ENCODE measurements at places on chromosomes 13 and 19.

GRCh38 chr13:112725346-112726015 is 35.6 kb downstream of the ATP11A start:
- H3K4me3 ChIP-seq: no peak overlapping the region
- H3K27me3 ChIP-seq: no peaks in the 10 kb centered on the region
- H3K4me1 ChIP-seq: peaks cover 68% of the 10 kb centered on the region
- H3K27ac ChIP-seq: peak overlapping the region; percentile 54

DNA sequence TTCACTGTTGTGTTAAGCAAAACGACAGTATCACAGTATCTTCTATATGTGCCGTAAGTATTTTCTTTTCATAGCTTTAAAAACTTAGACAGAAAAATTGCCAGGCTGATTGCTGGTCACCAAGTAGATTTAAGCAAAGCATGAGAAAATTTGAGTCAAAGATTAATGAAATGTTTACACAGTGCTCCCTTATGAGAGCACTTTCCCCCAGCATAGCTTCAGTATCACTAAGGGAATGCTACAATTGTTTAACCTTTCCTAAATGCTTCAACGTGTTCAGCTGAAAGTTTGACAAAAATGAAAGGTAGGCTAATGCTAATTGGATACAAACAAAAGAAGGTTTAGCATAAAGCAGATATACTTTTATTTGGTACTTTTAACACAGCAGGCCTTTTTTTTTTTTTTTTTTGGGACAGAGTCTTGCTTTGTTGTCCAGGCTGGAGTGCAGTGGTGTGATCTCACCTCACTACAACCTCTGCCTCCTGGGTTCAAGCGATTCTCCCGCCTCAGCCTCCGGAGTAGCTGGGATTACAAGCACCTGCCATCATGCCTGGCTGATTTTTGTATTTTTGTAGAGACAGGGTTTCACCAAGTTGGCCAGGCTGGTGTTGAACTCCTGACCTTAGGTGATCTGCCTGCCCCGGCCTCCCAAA is 23.4 kb downstream of the PCCA start:
- H3K27me3 ChIP-seq: no peaks in the 10 kb centered on the region
- H3K4me1 ChIP-seq: peaks cover 38% of the 10 kb centered on the region
- no peaks in the 10 kb centered on the region for H3K36me3 ChIP-seq
- DNase-seq: no peak
- H3K27ac ChIP-seq: peak overlapping the region; percentile 54
- no peak overlapping the region for H3K4me3 ChIP-seq

DNA sequence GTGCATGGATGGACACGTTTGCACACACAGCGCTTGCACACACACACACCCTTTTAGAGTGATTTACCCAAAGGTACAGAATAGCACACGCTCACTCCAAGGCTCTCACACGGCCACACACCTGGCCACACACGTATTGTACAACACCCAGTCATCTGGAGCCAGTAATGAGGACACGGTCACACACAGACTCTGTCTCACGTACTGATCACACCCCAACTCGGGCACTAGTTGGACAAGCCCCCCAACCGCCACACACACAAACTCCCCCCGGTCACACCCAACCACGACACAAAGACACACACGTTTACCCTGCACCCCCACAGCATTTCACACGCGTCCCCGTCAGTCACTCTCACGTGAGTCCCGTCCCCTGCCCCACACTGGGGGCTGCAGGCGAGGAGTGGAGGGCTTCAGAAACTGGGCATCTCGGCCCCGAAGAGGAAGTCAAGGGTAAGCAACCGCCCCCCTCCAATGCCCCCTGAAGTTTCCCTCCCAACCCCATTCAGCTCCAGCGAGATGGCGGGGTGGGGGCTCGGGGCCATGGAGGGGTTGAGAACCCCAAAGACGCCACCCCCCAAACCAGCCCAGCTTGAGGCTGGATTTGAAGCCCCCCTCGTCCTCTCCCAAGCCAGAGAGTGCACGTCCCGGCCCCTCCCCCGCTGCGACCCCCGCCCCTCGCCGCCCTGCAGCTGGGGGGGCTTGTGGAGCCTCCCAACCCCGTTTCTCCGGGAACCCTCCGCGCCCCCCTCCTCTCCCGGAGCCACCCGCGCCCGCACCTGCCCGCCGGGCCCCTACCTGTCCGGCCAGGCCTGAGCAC is 599 bp downstream of the OLFM2 start:
- no peak overlapping the region for H3K4me3 ChIP-seq
- no peaks in the 10 kb centered on the region for H3K36me3 ChIP-seq
- H3K27me3 ChIP-seq: no peaks in the 10 kb centered on the region
- H3K27ac ChIP-seq: no peak overlapping the region

DNA sequence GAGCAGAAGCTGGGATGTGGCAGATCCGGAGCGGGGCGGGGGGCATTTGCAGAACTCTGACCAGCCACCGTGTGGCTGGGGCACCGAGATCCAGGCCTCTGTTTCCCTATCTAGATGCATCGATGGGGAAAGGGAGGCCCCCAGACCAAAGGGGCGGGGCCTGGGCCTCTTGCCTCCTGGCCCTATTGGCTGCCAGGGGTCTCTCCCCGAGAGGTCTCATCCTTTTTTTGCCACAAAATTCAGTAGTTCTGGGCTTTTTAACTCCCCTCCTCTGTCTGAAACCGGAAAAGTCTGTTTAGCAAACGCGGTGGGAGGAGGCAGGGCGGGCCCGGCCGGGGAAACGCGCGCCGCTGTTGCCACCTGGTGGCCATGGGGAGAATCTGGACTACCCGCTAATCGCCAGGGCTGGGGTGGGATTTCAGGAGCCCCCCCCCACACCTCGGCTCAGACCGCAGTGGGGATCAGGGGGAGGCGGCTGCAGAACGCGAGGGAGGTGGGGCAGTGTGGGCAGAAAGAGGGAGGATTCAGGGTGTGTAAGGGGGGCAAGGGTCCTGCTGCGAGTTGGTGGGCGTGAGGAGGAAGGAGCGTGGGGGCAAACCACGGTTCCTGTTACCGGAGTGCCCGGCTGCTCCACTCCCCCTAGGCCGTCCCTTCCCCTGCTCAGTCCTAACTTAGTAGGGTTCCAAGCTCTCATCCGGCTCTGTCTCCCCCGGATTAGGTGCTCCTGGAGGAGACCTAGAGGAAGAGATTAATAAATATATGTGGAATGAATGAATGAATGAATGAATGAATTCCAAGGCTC is 28.3 kb downstream of the IL12RB1 start:
- H3K27ac ChIP-seq: peak overlapping the region; percentile 42
- H3K36me3 ChIP-seq: no peaks in the 10 kb centered on the region
- H3K4me1 ChIP-seq: peaks cover 13% of the 10 kb centered on the region
- no peak overlapping the region for H3K4me3 ChIP-seq

DNA sequence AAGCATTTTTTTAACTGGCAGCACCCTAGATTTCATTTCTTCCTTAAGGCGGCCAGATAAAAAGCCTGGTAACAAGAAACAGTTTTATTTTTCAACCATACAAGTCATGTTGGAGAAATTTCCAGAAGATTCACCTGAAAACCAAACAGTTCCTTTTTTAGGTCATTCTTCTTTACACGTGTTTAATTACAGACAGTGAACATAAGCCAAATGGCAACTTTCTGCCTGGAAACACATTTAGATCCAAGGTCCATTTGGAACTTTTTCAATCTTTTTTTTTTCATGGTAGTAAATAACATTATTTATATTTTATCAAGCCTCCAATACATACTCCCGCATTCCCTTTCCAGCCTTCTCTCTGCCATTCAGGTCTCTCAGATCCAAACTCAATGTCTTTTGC is 886.1 kb upstream of the MIR17HG start:
- H3K27me3 ChIP-seq: no peaks in the 10 kb centered on the region
- no peaks in the 10 kb centered on the region for H3K4me1 ChIP-seq
- H3K36me3 ChIP-seq: no peaks in the 10 kb centered on the region
- H3K27ac ChIP-seq: no peak overlapping the region
- DNase-seq: no peak

DNA sequence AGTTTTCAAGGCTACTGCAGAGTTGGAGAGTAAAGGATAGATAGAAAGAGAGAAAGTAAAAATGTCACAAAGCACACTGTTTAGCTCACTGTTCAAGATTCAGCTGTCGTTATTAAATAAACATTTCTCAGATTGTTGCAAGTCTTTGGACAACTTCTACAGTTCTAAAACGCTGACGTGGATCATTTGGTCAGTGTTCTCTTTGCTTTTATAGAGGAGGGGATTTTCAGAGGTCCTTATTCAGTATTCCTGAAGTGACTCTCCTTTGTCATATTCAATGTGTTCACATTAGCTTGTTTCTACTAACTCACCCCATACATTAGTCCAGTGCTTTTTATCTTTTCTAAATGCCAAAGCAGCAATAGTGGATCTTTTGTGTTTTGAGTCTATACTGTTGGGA is 154.7 kb upstream of the ARGLU1 start:
- no peaks in the 10 kb centered on the region for H3K36me3 ChIP-seq
- DNase-seq: no peak
- no peak overlapping the region for H3K27ac ChIP-seq
- H3K27me3 ChIP-seq: no peaks in the 10 kb centered on the region
- no peak overlapping the region for H3K4me3 ChIP-seq
- no peaks in the 10 kb centered on the region for H3K4me1 ChIP-seq

GRCh38 chr19:56423985-56424353 is 19.8 kb downstream of the ZNF583 start:
- H3K27me3 ChIP-seq: no peaks in the 10 kb centered on the region
- H3K36me3 ChIP-seq: no peaks in the 10 kb centered on the region
- no peaks in the 10 kb centered on the region for H3K4me1 ChIP-seq
- no peak for DNase-seq
- no peak overlapping the region for H3K27ac ChIP-seq

GRCh38 chr13:103066079-103066780 is at the start of gene SLC10A2:
Gene SLC10A2 (minus strand): TSS chr13:103066417. CDS start chr13:103066249, 168 bp downstream.
- no peak within 1 kb of the TSS for H3K27ac ChIP-seq
- H3K27me3 ChIP-seq: no peaks in the 10 kb centered on the region
- H3K4me1 ChIP-seq: no peaks in the 10 kb centered on the region
- no peak for DNase-seq

DNA sequence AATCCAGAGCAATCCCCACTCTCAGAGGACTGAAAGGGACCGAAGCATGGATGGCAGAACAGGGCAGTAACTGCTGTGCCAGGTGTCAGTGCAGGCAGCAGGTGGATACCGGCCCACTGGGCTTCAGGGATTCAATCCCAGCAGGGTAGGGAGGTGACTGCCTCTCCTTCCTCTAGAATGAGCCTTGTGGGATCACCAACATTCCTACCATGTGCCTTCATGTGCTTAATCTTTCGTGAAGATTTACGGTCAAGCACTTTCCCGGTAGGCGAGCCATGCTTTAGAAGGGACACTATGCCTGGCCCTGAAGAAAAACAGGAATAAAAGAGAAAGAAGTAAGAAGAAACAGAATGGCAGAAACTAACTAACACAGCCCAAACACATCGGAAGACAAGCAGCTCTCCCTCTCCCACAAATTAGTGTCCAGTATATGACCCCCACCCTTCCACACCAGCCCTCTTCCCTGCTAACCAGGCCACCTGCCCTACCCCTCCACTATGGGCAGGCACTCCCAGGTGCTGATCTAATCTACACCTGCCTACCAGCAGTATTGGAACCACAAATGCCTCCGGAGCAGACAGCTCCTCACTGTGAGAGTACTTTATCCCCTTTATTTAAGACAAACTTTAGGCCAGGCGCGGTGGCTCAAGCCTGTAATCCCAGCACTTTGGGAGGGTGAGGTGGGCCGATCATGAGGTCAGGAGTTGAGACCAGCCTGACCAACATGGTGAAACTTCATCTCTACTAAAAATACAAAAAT is 162.5 kb downstream of the NUFIP1 start:
- H3K4me1 ChIP-seq: no peaks in the 10 kb centered on the region
- H3K4me3 ChIP-seq: no peak overlapping the region
- no peak overlapping the region for H3K27ac ChIP-seq

GRCh38 chr13:78603240-78603957 is at the start of gene POU4F1:
Gene POU4F1 (minus strand): TSS chr13:78603552. CDS start chr13:78603326, 226 bp downstream.
- DNase-seq: peak; percentile 25
- H3K36me3 ChIP-seq: no peaks in the 10 kb centered on the region
- no peaks in the 10 kb centered on the region for H3K27me3 ChIP-seq
- H3K4me1 ChIP-seq: peaks cover 39% of the 10 kb centered on the region

- H3K27me3 ChIP-seq: no peaks in the 10 kb centered on the region
- H3K4me3 ChIP-seq: no peak overlapping the region
- no peak for DNase-seq
- no peaks in the 10 kb centered on the region for H3K36me3 ChIP-seq
- H3K4me1 ChIP-seq: no peaks in the 10 kb centered on the region
Measured at GRCh38 chr13:35987572-35988513, 143.3 kb downstream of the DCLK1 start.

DNA sequence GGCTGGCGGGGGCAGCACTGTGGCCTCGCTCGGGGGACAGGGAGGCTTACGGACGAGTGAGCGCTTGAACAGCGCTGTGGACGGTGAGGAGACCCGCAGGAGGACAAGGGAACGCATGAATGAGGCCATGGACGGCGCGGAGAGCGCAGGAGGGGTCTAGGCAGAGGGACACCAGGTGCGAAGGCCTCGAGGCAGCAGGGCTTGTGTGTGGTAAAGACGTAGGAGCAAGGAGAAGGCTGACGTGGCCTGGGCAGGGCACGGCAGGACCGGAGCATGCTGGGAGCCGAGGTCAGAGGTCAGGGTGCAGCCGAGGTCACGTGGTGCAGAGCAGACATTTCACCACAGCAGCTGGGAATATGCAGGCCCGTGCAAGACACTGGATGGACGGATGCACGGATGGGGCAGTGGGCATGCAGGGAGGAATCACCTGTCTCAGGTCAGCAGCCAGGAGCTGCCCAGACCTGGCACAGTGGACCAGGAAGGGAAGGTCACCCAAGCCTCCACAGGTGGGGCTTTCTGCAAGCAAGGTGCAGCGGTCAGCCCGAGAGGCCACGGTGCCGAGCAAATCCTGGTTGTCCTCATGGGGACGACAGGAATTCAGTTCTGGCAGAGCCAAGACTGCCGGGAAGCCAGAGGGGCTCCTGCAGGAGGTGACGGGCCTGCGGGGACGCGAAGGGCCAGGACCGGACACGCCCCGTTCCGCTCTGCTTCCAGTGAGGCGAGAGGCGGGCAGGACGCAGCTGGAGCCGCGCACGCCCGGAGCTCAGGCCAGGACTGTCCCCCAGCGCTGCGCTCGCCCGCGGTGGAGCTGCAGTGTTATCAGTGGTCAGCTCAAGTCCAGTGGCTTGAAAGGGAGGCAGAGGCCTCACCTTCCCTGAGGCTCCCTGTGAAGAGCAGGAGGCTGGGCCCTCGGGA is 72.2 kb downstream of the RASA3 start:
- no peak overlapping the region for H3K4me3 ChIP-seq
- DNase-seq: no peak
- H3K27me3 ChIP-seq: no peaks in the 10 kb centered on the region

GRCh38 chr13:21338639-21339278 is 120.3 kb downstream of the ZDHHC20 start:
- no peaks in the 10 kb centered on the region for H3K27me3 ChIP-seq
- H3K27ac ChIP-seq: no peak overlapping the region
- no peak for DNase-seq
- H3K4me3 ChIP-seq: no peak overlapping the region
- no peaks in the 10 kb centered on the region for H3K36me3 ChIP-seq

- H3K4me1 ChIP-seq: no peaks in the 10 kb centered on the region
- no peak for DNase-seq
- no peak overlapping the region for H3K27ac ChIP-seq
- no peaks in the 10 kb centered on the region for H3K36me3 ChIP-seq
Measured at GRCh38 chr13:105050686-105051085, 1484.8 kb downstream of the EFNB2 start.

GRCh38 chr13:80787604-80788003 is 446.7 kb upstream of the SPRY2 start:
- no peak overlapping the region for H3K27ac ChIP-seq
- no peaks in the 10 kb centered on the region for H3K4me1 ChIP-seq
- no peak overlapping the region for H3K4me3 ChIP-seq
